ENCODE measurements at places on chromosomes 5 and 9.

GRCh38 chr9:113593682-113594281 is 130.3 kb downstream of the RGS3 start:
- DNase-seq = peak; percentile 71

DNA sequence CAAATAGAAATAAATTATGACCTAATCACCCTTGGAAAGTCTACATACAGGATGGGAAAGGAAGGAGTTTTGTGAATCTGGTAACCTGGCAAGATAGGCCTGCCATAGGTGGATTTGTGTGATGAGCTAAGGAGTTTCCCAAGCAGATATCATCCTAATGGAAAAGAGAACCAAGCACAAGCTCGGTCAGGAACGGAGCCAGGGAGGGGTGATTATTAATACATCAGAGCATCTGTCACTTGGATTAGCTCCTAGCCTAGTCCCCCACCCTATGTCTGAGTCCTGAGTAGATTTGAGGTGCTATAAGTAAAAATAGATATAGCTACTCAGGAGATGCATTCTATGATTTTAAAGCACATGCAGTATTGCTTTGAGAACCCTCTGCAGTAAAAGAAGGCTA is 57.3 kb upstream of the SMARCA2 start:
- no peak for DNase-seq

- DNase-seq = no peak
Measured at GRCh38 chr5:178431782-178432165, 158.4 kb downstream of the COL23A1 start.

- DNase-seq = no peak
Measured at GRCh38 chr5:167822241-167822640, 469.2 kb upstream of the WWC1 start.

DNA sequence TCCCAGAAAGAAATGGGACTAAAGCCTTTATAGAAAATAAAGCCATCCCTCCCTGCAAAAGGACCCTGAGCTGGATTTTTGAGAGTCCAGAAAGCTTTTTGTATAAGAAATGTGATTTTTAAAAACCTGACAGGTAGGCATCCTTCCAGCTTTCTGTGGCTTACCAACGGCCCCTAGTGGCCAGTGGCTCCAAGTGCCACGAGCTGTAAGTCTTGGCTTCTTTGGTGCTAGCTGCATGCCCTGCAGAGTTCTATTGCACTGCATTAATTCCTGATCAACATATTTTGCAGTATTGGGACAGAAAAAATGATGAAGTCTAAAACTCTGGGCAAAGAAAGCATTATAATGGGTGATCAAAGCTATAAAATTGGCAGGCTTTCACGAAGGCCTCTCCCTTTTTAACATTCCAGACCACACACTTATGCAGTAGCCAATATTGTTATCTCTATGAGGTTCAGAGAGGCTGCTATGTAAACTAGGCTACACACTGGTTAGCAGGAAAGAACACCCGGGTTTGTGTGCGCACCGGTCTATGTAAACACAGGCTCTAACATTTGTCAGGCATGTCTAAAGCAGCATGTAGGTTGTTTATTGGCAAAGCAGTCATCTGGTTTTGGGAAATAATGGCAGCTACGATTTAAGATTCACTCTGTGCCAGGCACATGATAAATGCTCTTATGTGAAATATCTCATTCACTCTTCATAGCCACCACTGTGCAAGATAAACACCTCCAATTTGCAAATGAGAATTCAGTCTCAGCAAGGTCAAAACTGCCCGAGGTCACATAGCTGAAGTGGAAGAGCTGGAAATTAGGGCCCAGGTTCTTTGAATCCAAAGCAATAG is 55.2 kb downstream of the NMUR2 start:
- peak; percentile 20 for DNase-seq

- no peak for DNase-seq
Measured at GRCh38 chr5:159082474-159082873, 17.2 kb downstream of the EBF1 start.

DNA sequence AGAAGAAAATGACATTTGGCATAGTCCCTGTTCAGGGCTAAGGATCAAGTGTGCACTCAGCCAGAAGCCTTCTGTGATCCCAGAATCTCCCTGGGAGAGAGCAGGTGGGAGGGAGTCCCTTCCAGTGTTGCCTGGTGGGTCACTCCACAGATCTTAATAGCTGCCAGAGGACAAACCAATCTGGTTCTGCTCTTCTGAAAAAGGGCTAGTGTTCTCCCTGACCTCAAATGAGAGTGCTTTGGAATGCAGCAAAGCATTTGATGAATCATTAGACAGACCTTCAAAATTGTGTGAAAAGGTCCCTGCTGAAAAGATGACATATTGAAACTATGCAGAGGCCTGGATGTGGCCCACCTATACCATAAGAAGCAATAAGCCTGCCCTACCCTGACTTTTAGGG is 339.7 kb downstream of the TMEM232 start:
- no peak for DNase-seq

DNA sequence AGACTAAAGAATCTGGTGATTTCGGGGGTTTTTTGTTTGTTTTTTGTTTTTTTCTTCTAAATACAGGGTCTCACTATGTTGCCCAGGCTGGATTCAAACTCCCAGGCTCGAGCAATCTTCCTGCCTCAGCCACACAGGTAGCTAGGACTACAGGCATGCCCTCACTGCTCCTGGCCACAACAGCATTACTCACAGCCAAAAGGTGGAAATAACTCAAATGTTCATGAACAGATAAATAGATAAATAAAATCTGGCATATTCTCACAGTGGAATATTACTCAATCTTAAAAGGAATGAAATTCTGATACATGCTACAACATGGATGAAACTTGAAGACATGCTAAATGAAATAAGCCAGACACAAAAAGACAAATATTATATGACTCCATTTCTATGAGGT is 19.8 kb upstream of the RAD23B start:
- DNase-seq = no peak

- no peak for DNase-seq
Measured at GRCh38 chr9:13083963-13084528, 195.4 kb downstream of the MPDZ start.

- DNase-seq = no peak
Measured at GRCh38 chr9:89225991-89226471, 47.4 kb upstream of the SHC3 start.

DNA sequence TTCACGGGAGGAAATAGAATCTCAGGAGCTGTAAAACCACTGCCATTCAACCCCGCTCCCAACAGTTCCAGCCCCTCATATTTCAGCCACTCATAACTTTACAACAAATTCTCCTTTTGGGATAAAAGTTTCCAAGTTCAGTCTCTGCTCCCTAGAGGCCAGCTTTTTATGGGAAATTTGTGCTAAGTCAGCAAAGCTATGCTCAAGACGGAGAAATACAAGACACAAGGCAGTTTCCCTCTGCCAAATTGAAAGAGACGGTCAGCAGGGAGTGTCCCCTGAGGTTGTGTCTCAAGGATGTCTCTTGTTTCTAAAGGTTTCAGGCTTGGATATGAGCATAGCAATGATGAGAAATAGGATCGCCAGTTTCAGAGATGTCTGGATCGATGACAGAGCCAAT is 608.6 kb downstream of the CCDC171 start:
- no peak for DNase-seq

- DNase-seq = no peak
Measured at GRCh38 chr9:68697851-68698250, 7.2 kb upstream of the PIP5K1B start.

Data from substantia nigra (tissue), 51 donors.